ENCODE measurements at places on chromosomes 5 and 9.

DNA sequence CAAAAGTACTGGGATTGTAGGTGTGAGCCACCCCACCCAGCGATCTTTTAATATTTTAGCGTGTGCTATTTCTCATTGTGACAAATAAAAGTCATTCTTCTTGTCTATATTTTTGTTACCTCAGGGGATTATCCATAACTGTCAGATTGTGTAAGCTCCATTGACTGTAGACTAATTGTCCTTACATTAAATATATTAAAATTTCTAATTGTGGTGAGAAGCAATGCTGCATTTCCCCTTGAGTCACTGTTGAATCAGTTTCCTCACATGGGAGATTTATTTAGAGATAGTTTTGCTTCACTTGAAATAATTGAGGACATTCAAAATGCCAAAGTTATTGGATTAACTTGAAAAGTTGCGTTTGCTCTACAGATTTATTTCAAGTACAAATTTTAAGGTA lies 782.4 kb upstream of the WWC1 start:
- DNase-seq = no peak

DNA sequence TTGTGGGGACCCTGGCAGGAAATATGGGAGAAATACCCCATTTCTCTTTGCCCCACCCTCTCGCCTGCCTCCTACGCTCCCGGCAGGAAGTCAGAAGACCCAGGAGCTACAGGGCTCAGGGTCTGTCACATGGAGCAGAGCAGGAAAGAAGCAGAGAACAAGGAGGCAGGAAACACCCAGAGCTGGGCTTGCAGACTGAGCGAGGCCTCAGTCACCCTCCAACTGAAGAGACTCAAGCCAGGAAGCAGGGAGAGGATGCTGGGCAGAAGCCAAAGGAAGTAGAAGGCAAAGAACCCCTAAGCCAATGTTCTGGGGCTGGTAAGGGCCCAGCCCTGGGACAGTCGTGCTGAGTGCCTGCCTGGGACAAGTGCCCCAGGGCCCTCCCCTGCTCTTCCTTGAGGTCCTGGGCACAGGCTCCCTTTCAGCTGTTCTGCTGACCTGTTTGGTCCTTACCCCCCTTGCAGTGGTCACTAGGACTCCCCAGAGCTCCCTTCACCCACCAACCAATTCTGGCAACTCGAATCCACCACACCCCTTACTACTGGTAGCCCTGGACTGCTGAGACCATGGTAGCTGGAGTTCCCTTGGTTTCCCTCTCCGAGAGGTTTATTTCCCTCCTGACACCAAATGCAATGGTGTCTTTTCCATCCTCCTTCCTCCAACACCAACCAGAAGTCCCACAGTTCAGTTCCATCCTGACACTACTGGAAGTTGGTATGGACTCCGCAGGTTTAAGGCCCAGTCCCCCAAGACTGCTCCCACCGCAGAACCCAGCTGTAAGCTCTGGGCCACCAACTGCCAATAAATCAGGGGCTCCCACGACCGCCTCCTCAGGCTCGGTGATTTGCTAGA lies 157.5 kb downstream of the COL23A1 start:
- DNase-seq = no peak

GRCh38 chr9:5450359-5451091 lies at the start of gene CD274:
TSS of gene CD274 (plus strand) at chr9:5450542. CDS start at chr9:5456114, 5,572 bp downstream.
- peak; percentile 97 for DNase-seq

- no peak for DNase-seq
These were observed 81.3 kb downstream of the SH3GL2 start for GRCh38 chr9:17660158-17660557.

DNA sequence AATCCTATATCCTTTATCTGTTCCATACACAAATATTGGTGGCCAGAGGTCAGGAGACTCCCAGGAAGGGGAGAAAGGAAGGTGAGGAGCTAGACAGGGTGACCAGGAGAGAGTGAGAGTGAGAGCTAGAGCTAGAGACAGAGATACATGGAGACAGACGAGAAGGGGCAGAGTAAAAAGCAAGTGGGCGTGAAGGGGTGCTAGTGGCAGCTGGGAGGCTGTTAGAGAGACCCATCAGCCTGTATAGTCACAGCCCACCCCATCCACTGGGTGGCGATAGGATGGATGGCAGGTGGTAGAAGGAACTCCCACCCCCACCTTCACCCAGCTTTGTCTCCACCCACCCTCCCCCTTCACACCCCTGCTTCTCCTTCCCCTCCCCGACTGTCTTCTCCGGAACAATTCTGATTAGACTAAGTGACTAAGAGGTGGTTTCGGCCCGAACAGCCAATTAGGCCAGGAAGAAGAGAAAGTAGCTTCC lies 32.8 kb downstream of the PCDH1 start:
- DNase-seq = peak; percentile 35

DNA sequence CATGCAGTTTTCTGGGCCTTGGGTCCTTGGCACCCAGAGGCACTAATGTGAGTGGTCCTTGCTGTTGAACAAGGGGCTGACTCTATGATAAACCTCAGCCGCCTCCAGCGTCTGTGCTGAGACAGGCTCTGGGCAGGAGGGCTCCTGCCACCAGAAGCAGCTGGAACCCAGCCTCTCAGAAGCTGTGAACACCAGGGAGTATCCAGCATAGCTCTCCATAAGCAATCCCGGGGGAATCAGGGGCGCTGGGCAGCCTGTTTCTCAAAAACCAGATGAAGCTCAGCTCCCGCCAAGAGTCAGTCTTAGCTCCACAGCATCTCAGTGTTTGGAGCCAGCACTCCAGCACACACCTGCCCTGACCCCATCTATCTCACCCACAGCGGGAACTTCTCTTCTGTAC lies 170.2 kb downstream of the HSPA4 start:
- DNase-seq = no peak
